ENCODE measurements at places on chromosomes 7 and 10.

DNA sequence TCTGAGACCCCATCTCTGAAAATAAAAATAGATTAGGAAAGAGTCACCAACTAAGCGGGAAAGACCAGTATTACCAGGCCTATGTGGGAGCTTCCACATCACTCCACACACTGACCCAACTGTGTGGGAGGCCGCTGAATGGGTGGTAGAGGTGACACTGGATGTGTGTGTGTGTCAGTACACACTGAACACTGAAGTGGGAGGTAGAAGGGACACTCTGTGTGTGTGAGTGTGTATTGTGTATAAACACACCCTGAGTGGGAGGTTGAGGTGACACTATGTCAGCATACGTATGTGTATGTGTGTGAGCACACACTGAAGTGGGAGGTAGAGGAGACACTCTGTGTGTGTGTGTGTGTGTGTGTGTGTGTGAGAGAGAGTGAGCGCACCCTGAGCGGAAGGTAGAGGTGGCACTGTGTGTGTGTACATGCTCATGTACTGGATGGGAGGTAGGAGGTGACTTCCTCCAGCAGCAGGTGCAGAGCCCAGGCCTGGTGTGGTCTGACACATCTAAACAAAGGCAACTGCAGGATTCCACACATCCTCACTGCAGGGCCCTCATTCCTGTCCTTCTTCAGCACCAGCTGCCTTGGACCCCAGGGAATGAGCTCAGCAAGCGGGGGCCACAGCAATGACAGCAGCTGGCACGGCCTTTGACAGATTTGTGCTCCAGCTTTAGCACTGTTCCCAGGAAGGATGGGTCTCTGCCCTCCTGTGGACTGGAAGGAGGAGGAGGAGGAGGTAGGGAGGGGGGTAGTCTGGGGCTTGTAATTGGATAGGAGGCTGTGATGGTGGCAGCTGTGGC is 26.5 kb upstream of the RBM20 start:
- DNase-seq: no peak

DNA sequence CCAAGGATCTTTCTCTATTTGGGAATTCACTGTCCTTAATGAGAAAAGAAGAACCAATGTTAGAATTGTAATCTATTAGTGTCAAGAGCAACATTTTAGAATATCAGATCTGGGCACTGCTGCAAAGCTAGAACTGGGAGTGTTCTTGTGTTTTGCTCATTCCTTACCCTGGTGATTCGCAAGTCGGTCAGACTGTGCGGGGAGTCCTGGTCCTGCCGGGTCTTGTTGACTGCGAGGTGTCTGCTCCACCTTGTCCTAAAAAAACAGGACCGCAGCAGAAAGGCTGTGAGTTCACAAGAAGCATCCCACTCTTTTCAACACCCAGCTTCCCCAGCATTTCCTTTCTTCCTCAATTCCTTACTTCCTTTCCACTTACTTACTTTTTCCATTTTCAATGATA is 79.0 kb downstream of the GRB10 start:
- no peak for DNase-seq

DNA sequence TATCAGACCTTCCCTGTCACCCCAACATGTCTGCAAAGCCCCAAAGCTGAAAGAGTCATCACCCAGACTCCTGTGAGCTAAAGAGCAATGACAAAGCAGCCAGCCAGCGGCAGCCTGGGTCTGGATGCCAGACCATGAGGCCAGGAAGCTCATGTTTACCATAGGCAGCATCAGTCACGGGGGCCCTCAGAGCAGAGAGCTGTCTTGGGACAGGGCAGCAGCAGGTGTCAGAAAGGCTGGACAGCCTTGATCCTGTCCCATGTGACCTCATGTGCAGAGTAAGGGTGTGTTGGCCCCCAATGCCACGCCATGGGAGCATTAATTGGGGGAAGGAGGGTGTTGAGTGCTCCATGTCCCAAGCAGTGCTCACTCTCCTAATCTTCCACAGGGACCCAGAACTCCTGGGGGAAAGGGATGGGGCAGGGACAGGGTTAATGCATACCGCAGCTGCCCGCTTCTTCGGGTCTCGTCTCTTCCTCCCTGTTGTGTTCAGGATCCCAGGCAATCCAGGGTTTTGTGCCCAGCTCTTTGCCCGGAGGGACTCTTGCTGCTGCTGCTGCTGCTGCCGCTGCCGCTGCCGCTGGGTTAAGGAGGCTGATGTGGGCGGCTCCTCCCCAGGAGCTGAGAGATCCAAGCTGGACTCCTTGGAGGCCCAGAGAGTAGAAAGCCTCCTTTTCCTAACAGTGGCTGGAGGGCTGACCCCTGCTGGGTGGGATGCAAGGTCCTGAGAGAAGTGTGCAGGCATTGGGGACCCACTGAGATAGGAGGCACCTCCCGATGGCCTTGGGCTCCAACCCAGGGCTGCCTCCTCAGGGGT is 7.1 kb downstream of the CCDC201 start:
- no peak for DNase-seq

- no peak for DNase-seq
Measured at GRCh38 chr10:89055159-89055558, 64.6 kb downstream of the FAS start.

- no peak for DNase-seq
Measured at GRCh38 chr10:114723991-114724715, 66.1 kb upstream of the ABLIM1 start.
